CD4-positive, alpha-beta memory T cell (primary cell): ENCODE measurements at places on chromosomes 1 and 21. TPM values are rescaled to one million over a fixed set of nuclear protein-coding genes. Genes with fewer than 3 reads are reported as not detected.

- DNase-seq: peak; percentile 86
- H3K4me1 ChIP-seq: peaks cover 97% of the 10 kb centered on the region
- H3K4me3 ChIP-seq: peak overlapping the region; percentile 30
- H3K36me3 ChIP-seq: peaks cover 46% of the 10 kb centered on the region
- no peaks in the 10 kb centered on the region for H3K27me3 ChIP-seq
Observed at GRCh38 chr21:44083631-44084291, 23.4 kb upstream of the PWP2 start.

GRCh38 chr1:170720661-170721060 is 56.7 kb downstream of the PRRX1 start:
- no peak overlapping the region for H3K27ac ChIP-seq
- no peaks in the 10 kb centered on the region for H3K27me3 ChIP-seq
- no peaks in the 10 kb centered on the region for H3K4me1 ChIP-seq
- no peaks in the 10 kb centered on the region for H3K36me3 ChIP-seq
- DNase-seq: no peak

Gene TRIM67
- total RNA-seq: not detected

Gene CELF3
- not detected for total RNA-seq

Gene SLC45A3
- 0.09 TPM for total RNA-seq

- no peak overlapping the region for H3K27ac ChIP-seq
- H3K36me3 ChIP-seq: no peaks in the 10 kb centered on the region
- H3K4me1 ChIP-seq: peaks cover 11% of the 10 kb centered on the region
- H3K4me3 ChIP-seq: no peak overlapping the region
- no peaks in the 10 kb centered on the region for H3K27me3 ChIP-seq
Observed at GRCh38 chr1:198253259-198253658, 96.5 kb downstream of the NEK7 start.

GRCh38 chr1:200794506-200795065 is 55.9 kb downstream of the CAMSAP2 start:
- no peak overlapping the region for H3K27ac ChIP-seq
- no peaks in the 10 kb centered on the region for H3K27me3 ChIP-seq
- no peak overlapping the region for H3K4me3 ChIP-seq
- no peak for DNase-seq
- H3K4me1 ChIP-seq: no peaks in the 10 kb centered on the region
- no peaks in the 10 kb centered on the region for H3K36me3 ChIP-seq

- no peaks in the 10 kb centered on the region for H3K27me3 ChIP-seq
- no peak overlapping the region for H3K27ac ChIP-seq
- H3K4me1 ChIP-seq: peaks cover 17% of the 10 kb centered on the region
- H3K4me3 ChIP-seq: no peak overlapping the region
- no peaks in the 10 kb centered on the region for H3K36me3 ChIP-seq
- no peak for DNase-seq
Observed at GRCh38 chr1:40820251-40820797, 36.7 kb downstream of the KCNQ4 start.

Gene AQP10
- total RNA-seq: not detected

GRCh38 chr1:197998110-197998509 is 80.9 kb downstream of the LHX9 start:
- H3K4me3 ChIP-seq: no peak overlapping the region
- H3K4me1 ChIP-seq: no peaks in the 10 kb centered on the region
- no peaks in the 10 kb centered on the region for H3K36me3 ChIP-seq
- H3K27me3 ChIP-seq: no peaks in the 10 kb centered on the region

DNA sequence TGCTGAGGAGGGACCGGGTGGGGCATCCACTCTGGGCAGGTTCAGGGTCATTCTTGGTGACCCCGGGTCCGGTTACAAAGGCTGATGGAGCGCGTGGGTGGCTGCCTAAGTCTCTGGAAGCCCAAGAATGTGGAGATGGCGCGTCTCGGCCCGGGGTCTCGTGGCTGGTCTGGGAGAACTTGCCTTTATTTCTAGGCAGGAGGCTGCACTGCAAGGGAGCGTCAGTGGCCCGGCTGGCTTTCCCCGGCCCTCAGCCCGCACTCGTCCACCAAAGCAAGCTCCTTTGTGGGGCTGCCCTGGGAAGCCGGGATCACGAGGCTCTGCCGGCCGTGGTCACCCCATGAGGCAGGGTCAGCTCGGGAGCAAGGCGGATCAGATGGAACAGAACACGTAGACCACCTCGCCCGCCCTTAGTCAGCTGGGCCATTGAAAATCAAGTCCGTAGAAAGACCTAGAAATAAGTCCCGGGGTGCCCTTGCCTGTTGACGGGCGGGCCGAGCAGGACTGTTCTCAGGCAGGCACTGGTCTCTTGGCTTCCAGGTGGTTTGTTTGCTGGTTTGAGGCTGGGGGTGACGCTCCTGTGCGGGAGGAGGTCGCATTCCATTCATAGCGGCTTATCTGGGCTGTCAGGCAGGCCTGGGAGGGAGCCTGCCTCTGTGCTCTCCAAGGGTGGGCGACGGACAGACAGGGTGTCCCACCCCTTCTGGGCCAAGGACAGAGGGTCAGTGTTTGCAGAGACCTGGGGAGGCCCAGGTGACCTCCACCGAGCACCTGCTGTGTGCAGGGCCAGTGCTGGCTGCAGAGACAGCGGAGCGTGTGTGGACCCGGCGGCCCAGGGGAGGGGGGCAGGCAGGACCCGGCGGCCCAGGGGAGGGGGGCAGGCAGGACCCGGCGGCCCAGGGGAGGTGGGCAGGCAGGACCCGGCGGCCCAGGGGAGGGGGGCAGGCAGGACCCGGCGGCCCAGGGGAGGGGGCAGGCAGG is 25.8 kb downstream of the COL18A1 start:
- H3K4me3 ChIP-seq: no peak overlapping the region
- no peaks in the 10 kb centered on the region for H3K27me3 ChIP-seq
- H3K4me1 ChIP-seq: no peaks in the 10 kb centered on the region
- H3K36me3 ChIP-seq: no peaks in the 10 kb centered on the region

DNA sequence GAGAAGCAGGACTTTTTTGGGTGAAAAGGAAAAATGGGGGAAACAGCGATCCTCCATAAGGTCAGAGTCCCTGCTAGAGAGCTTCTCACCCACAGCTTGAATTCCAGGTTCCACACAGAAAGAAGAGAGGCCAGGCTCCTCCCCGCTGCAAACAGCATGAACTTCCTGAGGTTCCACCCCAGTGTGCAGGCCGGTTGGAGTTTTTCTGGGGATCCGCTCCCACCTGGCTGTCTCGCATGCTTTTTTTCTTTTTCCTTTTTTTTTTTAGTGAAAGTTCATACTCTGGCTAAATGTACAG is 595.1 kb upstream of the ZP4 start:
- H3K36me3 ChIP-seq: no peaks in the 10 kb centered on the region
- no peaks in the 10 kb centered on the region for H3K27me3 ChIP-seq
- H3K4me1 ChIP-seq: no peaks in the 10 kb centered on the region
- H3K27ac ChIP-seq: no peak overlapping the region
- no peak for DNase-seq

DNA sequence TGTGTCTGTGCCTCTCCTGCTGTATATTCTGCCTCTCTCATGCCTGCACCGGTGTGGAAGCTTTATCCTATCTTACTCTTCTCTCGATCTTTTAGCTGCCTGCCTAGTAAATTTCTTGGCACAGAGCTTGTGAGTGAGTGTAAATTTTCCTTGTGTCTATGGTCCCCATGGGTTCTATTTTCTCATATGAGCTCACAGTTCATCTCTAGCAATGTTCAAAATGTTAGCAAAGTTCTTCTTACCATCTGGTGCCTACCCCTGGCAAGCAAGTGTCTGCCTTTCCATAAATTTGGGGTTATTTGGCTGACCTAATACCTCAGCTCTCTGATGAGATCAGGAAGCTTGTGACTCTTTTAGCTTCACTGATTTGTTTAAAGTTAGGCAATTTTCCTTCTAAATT is 572.1 kb upstream of the BRINP3 start:
- no peaks in the 10 kb centered on the region for H3K4me1 ChIP-seq
- no peak for DNase-seq
- no peak overlapping the region for H3K4me3 ChIP-seq
- H3K27me3 ChIP-seq: no peaks in the 10 kb centered on the region
- no peaks in the 10 kb centered on the region for H3K36me3 ChIP-seq
- H3K27ac ChIP-seq: no peak overlapping the region

Gene CD52
- 1,302 TPM for total RNA-seq

Gene LHX8
- not detected for total RNA-seq

DNA sequence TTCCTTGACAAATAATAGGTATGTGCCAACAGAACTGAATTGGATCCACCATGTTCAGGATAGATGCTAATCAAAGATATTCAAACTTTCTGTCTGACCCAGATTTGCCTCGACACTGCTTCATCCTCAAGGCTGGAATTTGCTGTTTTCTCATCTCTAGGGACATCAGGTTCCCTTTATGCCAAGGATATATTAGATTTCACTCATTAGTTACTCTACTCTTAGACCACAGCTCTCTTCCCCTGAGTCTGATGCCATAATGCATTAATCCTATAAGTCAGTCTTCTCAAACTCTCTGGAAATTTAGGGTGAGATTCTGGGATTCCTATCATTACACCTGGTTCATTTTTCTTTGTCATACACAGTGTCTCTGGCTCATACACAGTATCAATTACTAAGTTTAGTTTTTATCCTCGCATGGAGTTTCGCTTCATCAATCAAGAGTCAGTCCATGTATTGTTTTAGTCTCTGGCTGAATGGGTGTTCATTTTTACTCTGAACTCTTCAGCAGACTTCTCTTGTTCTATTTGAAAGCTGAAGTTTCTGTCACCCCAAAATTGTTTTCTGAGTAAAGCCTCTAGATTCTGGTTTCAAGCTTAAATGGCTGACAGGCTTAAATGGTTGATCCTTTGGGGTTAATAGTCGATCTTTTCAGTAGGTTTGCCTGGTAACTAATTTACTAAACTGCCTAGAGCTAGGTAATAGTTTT is 9.3 kb upstream of the DCAF6 start:
- no peak overlapping the region for H3K4me3 ChIP-seq
- H3K27me3 ChIP-seq: no peaks in the 10 kb centered on the region
- H3K4me1 ChIP-seq: no peaks in the 10 kb centered on the region
- H3K36me3 ChIP-seq: no peaks in the 10 kb centered on the region

GRCh38 chr21:32426592-32427051 is 14.1 kb downstream of the EVA1C start:
- no peak overlapping the region for H3K27ac ChIP-seq
- H3K4me3 ChIP-seq: no peak overlapping the region
- H3K4me1 ChIP-seq: no peaks in the 10 kb centered on the region
- no peak for DNase-seq
- no peaks in the 10 kb centered on the region for H3K36me3 ChIP-seq
- no peaks in the 10 kb centered on the region for H3K27me3 ChIP-seq

Gene ZBTB21
- 20.4 TPM for total RNA-seq

Gene VCAM1
- total RNA-seq: not detected

DNA sequence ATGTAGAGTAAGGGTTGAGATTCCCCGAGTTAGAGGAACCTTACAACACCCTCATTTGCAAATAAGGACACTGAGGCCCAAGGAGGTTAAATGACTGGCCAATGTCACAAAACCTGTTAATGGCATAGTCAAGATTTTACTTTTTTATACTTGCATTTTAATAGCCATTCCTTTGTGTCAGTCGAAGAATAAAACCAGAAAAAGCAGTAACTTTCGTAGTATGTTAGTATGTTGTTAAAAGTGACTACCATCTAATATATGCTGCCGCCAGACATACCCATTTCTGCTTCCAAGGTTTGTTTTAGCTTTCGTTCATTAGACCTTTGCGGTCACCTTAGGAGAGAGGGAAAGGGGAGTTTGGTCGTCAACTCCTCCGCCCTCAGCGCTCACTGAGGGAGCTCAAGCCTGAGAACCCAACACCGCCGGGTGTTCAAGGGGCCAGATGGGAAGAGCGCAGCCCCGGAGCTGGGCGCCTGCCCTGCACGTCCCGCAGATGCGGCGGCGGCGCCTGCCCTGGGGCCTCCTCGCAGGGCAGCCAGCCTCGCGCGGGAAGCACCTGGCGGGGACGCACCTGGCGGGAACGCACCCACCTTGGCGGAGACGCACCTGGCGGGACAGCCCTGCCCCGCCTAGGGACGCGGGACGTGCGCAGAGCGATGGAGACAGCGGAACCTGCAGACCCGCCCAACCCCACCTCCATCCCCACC is 466 bp downstream of the VPS26C start:
- peak overlapping the region; percentile 20 for H3K4me3 ChIP-seq
- H3K27ac ChIP-seq: peak overlapping the region; percentile 92
- DNase-seq: no peak
- no peaks in the 10 kb centered on the region for H3K36me3 ChIP-seq
- H3K4me1 ChIP-seq: peaks cover 43% of the 10 kb centered on the region

Gene TRIM17
- 0.69 TPM for total RNA-seq

Gene TTC24
- total RNA-seq: 0.91 TPM

- H3K27me3 ChIP-seq: no peaks in the 10 kb centered on the region
- no peak overlapping the region for H3K4me3 ChIP-seq
- no peaks in the 10 kb centered on the region for H3K36me3 ChIP-seq
- no peaks in the 10 kb centered on the region for H3K4me1 ChIP-seq
- no peak for DNase-seq
Observed at GRCh38 chr1:180181048-180181447, 26.4 kb downstream of the QSOX1 start.

- H3K27ac ChIP-seq: no peak overlapping the region
- no peaks in the 10 kb centered on the region for H3K36me3 ChIP-seq
- H3K4me3 ChIP-seq: no peak overlapping the region
- H3K27me3 ChIP-seq: peaks cover 6% of the 10 kb centered on the region
- DNase-seq: no peak
- no peaks in the 10 kb centered on the region for H3K4me1 ChIP-seq
Observed at GRCh38 chr21:43276811-43277210, 108.0 kb downstream of the CRYAA start.

Gene OLFML2B
- 0.36 TPM for total RNA-seq

DNA sequence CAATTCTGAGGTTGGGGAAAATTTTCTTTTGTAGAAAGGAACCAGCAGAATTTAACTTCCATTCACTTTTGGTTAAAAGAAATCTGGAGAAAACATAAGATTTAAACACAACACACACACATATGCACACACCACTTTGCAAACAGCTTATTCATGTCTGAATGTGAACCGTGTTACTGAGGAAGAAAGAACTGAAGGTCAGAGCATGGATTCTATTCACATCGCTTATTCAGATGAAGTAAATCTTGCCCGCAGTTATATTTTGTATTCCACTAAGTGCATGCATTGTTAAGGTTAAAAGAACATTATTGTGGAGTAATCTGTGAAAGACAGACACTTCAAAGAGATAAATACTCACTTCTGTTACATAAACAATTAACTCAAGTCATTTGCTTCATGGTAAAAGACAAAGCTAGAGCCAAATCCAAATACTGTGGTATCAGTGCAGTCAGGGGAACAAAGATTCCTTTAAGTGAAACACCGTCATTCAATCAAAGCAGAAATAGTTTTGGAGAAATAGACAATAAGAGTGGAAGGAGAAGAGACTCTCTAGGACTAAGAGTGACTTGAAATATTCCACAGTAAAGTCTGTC is 82.0 kb downstream of the LRRC53 start:
- H3K4me1 ChIP-seq: no peaks in the 10 kb centered on the region
- DNase-seq: no peak
- H3K27ac ChIP-seq: no peak overlapping the region
- no peaks in the 10 kb centered on the region for H3K36me3 ChIP-seq
